ENCODE measurements at places on chromosomes 2 and 18.

DNA sequence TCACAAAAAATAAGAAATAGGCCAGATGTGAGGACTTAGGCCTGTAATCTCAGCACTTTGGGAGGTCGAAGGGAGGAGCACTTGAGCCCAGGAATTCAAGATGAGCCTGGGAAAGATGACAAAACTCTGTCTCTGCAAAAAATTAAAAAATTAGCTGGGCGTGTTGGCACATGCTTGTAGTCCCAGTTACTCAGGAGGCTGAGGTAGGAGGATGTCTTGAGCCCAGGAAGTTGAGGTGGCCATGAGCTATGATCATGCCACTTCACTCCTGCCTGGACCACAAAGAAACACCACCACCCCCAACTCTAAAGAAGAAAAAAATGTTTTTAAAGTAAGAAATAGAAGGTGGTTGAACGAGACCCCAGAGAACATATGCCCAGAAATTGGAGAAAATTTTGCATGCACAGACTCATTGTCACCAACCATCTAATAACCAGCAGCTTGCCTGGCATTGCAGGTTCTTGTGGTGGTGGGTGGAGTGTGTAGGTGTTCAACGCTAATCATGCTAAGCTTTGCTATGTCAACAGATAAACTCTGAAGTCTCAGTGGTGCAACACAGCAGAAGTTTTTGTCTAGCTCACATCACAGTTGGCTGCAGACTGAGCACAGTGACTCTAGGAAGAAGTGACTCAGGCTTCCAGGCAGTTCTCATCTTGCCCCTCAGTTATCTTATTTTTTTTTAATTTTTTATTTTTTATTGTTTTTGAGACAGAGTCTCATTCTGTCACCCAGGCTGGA is 18.6 kb downstream of the ARL4C start:
- DNase-seq = no peak

DNA sequence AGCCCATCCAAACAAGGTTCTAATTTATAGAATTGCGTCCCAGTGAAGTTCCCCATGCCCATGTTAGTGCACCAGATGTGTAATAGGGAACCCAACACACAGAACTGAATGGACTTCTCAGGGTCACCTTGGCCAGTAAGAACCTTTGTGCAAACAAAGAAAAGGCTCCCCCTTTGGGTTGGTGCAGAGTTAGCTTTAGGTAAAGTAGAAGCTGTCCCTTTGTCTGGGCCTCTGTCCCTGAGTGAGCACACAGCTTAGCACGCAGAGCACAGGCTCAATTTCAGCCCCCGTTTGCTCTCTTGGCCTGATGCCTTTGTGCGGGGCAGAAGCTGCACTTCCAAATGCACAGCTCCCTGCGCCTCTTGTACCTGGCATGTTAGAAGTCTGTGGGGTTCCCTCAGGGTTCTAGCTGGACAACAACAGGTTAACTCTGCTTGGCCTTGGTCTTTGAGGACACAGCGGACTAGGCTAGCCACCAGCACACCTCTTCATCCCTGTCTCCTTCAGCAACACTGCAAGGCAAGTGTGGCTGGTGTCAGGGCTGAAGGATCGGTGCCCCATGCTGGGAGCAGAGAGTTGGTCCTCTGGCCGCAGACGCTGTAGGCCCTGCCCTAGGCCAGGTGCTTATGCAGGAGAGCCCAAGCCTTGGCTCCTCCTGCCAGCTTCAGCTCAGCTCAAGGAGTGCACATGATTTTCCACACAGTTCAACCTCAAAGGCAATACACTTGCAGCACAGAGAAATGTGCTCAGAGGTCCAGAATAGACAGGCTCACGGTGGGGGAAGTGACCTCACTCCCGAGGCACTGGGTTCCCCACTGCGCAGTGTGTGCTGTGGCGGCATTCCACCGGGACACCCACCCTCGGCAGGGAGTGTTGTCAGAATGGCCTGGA is 73.3 kb upstream of the FOSL2 start:
- DNase-seq = no peak

DNA sequence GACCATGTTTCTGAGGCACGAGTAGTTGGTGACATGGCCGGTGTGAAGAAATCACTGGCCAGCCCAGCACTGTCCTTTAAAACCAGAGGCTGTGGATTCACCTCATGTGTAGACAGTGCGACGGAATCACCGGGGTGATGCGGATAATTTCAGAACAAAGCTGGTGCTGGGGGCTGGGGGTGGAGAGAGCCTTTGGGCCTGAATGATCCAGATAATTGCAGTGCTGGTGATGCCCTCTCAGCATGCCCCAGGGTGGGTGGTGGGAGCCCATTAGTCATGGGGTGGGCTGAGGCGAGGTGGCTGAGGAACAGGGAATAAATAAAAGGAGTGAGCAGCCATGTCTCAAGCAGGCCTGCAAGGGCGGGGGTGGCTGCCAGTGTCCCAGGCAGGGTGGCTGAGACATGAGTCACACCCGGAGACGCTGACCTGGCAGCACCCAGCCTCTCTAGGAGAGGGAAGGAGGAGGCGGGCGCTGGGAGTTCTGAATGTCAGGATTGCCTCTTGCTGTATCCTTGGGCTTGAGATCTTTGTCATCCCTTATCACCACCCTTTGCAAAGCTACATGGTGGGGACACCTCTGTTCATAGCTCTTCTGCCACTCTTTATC is 151.1 kb upstream of the MSH6 start:
- no peak for DNase-seq

DNA sequence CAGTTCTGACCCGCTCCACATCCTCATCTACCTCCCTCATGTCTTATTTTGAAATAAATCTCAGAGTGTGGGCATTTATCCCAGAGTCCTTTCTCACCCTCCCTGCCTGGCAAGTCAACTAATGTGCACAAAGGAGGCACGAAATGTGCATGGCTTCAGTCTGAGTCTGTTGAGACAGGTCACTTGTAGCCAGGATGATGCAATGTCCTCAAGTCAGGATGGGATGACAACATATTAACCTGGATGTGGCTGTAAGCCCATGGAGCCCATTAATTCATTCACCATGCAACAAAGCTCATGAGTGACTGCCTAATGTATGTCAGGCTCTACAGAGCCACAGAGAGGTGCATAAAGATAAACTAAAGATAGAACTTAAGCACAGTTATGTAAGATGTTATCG is 34.5 kb downstream of the KCNG3 start:
- DNase-seq = no peak

DNA sequence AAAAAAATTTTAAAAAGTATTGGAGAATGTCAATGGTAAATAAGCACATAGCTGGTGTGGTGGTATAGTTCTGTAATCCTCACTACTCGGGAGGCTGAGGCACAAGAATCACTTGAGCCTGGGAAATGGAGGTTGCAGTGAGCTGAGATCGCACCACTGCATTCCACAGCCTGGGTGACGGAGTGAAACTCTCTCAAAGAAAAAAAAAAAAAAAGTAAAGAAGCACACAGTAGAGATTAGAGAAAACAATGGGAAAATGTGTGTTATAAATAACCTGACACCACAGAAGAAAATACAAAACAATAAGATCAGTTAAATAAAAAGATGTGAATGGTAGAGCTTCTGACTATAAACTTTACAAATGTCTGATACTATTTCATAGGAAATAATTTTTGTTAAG is 163.7 kb upstream of the WDSUB1 start:
- DNase-seq = no peak

DNA sequence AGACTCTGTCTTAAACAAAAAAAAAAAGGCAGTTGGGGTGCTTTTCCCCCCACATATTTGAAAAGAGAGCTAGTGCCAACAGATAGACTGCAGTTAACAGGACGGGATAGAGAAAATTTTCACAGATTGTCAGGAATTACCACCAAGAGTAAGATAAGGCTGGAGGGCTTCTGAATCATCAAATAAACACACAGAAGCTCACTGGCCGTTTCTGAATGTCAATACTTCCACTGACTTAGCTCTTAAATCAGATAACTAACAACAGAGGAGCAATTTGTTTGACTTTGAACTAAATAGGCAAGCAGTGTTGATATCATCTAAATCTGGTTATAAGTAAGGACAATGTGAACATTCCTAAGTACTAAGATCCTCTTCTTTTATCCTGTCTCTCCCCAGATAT is 34.7 kb downstream of the PIEZO2 start:
- DNase-seq = no peak

GRCh38 chr2:42558827-42559226 is 9.6 kb upstream of the MTA3 start:
- DNase-seq = no peak

DNA sequence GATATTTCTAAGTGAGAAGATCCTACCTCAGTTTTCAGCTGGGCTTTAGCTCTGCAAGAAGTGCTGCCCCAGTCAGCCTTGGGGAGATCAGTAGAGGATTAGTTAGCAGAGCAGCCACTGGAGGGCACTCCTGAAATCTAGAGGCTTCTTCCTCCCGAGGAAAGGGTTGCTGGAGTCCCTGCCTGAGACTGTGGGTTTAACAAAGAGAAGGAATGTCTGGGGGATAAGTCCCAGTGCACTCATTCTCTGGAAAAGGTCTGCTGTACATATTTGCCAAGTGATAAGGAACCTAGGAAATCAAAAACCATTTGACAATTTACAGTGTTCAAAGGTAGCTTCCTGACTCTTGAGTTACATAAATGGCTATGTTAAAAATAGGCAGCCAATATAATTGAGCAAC is 207.2 kb downstream of the SLC8A1 start:
- no peak for DNase-seq

DNA sequence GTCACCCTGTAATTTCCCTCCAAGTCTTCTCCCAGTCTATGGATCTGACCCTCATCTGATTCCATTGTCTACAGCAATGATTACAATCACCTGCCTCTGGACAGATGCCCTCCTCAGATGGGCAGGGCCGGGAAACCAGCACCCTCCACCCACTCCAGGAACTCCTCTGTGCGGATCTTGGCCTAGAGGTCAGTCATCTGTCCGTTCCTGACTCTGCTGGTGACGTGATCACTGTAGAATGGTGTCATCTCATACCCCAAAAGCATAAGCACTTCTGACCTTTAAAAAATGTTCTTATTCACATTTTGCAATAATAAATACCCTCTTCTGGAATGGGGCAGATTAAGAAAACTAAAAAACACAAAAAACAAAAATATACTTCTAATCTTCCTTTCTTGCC is 29.5 kb upstream of the BZW1 start:
- DNase-seq = no peak

Measured in activated CD4-positive, alpha-beta T cell treated with anti-CD3 and anti-CD28 coated beads for 24 hours (primary cell).